ENCODE measurements at places on chromosomes 4 and X. TPM values are rescaled to one million over a fixed set of nuclear protein-coding genes. Genes with fewer than 3 reads are reported as not detected.

USP17L27 gene
- polyA plus RNA-seq: not detected

CLDN22 gene
- polyA plus RNA-seq: not detected

DNA sequence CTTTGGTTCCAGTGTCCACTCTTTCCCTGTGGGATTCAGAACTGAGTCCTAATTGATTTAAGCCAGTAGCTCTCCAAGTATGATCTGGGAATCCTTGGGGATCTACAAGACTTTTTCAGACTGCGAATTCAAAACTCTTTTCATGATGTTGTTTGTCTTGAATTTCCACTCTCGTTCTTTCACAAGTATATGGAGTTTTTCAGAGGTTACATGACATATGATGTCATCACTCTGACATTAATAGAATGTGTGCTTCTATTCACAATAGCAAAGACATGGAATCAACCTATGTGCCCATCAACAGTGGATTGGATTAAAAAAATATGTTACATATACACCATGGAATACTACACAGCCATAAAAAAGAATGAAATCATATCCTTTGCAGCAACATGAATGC is 23.2 kb upstream of the TSR2 start:
- no peak for DNase-seq

- peak; percentile 51 for DNase-seq
These were observed 120.3 kb downstream of the EFHC2 start for GRCh38 chrX:44223150-44223549.

- peak; percentile 69 for DNase-seq
These were observed 78.8 kb downstream of the CLDN22 start for GRCh38 chr4:183241322-183241640.

- DNase-seq: no peak
These were observed 943.2 kb upstream of the AGA start for GRCh38 chr4:178385481-178385880.

- peak; percentile 20 for DNase-seq
These were observed 47.5 kb upstream of the GALNT7 start for GRCh38 chr4:173121076-173121561.

DNA sequence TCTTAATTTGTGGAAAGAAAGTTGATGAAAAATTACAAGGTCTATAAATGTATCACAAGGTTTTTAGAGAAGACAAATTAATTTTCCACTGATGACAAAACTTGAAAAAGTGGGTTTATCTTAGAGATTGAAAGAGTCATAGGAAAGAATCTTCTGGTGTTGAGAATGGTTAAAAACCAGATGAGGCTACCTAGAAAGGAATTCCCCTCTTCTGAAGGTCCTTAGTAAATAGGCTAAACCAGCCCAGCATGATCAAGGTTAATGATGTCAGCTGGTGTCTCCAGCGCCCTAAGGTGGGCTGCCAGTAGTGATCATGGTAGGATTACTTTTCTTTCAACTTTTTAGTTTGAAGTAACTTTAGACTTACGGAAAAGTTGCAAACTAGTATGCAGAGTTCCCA is 71.8 kb upstream of the PGRMC2 start:
- DNase-seq: no peak

GRCh38 chrX:54397113-54397512 is 39.3 kb upstream of the WNK3 start:
- DNase-seq: no peak

DNA sequence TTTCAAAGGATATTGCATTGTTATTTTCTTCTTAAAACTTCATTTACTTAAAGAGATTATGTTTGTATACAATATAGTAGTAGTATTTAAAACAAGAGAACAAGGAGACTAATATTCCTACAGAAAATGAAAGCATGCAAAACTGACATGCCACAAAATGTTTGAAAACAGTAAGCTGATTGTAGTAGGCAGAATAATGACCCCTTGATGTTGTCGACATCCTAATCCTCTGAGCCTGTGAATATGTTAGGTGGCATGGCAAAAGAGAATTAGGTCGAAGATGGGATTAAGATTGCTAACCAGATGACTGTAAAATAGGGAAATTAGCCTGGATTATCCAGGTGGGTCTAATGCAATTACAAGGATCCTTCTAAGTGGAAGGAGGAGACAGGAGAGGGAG is 522.2 kb upstream of the NR3C2 start:
- no peak for DNase-seq

DNA sequence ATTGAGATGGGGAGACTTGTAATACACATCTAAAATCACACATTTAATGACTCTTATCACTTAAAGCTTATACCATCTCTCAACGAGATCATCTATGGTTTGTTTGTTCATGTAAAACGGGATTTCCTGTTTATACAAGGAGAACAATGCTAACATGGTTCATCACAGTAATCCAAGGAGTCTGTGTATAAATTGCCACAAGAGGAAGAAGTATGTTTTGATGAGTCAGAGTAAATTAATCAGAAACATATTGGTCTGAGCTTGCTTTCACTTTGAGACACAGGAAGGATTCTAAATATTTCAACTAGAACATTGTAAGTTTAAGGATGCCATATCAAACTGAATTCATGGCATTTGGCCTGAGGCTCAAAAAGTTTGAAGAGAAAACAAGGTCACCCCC is 594.1 kb downstream of the GLUD2 start:
- DNase-seq: peak; percentile 59
